Stimulated activated CD4-positive, alpha-beta T cell treated with anti-CD3 and anti-CD28 coated beads, Interleukin-15, amount 100 ng/mL, for 1 hour (primary cell): ENCODE measurements at places on chromosomes 7 and 10.

DNA sequence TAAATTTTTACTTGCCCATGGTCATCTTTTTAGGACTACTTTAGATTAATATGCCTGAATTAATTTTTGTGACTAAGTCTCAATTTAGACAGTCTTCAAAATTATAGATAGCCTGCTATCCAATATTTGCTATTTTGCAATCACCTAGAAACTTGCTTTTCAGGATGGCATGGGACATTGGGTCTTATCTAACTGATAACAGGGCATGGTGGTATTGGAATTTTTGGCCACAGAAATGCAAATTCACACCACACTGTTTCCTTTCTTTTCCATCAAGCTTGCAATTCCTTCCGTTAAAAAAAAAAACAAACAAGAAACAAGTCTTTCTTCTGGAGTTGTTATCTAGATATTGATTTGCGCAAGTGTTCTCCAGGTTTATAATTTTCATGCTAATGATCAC, 8.8 kb downstream of the ARL5B start:
- no peak for DNase-seq

DNA sequence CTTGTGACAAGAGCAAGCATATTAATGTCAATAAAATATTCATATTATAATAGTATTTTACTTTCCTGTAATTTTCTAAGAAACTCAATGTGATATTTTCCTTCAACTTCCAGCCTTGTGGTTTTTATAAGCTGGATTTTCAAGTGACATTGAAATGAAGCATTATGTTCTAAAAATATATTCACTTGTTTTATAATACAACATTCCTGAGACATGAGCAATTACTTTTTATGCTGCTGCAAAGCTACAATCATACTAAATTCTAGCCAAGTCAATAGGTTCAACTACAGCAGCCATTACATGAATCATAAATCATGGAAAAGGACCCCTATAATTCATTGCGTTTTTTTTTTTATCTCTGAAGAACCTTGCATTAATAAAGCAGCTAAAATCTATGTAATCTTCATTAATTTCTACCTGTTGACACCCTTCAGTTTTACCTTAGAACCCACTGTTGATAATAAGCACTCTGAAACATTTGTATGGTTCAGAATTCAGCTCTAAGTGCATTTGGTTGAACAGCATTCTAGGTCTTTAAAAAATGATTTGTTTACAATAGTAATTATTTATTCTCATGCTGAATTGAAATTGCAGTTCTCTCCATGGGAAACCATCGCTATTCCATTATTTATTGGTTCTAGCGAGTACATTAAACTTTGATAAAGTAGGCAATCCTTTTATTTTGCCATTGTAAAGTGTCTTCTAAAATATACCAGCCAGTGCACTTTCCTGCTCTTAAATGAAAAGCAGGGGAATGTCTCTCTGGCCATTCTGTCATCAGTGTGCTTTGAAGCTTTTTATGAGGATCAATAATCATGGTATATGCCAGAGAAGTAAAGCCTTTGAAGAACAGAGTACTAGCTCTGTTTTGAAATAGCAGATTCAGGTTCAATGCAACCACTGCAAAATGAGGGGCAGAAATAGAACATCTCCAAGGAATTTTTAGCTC, 132.6 kb downstream of the GNAT3 start:
- DNase-seq: no peak

GRCh38 chr10:57952741-57953140, 315.0 kb downstream of the IPMK start:
- no peak for DNase-seq

GRCh38 chr7:133575726-133576440, 323.0 kb downstream of the EXOC4 start:
- no peak for DNase-seq

- DNase-seq: no peak
These were observed 83.8 kb downstream of the PDGFA start for GRCh38 chr7:435630-436366.

GRCh38 chr7:44673771-44674170, 67.3 kb downstream of the OGDH start:
- no peak for DNase-seq

GRCh38 chr7:25167262-25167843, 42.3 kb upstream of the CYCS start:
- DNase-seq: no peak

GRCh38 chr10:93143281-93143680, 69.6 kb downstream of the CYP26A1 start:
- DNase-seq: no peak

- DNase-seq: no peak
These were observed 14.0 kb downstream of the TMEM130 start for GRCh38 chr7:98855610-98856422.

DNA sequence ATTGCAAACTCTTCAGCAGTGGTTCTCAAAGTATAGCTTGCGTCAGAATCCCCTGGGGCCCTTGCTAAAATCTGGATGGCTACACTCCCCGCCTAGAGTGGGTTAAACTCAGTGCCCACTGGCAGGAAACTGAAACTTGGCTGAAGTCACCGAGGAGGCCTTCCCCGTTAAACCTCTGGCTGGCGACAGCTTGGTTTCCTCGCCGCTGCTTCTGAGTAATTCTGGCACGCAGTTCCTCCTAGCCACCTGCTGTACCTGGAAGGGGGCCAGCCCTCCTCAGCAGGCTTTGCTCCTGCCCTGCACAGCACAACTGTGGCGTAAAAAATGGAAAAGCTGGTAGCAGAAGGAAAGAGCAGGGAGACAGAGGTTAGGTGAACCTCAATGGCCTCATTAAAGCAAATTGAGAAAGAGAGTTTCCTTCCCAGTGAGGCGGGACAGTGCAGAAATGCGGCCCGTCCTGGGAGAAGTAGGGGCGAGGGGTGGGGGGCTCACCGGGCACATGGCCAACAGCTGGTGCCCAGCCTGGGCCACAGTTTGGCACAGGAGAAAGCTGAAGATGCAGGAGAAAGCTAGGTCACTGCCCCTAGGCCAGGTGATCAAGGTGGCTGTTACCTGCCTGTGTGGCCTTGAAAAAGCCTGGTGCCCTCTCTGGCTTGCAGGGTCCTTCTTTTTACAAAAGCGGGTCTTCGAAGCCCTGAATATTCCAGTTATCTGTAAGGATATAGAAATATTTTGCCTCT, 46.6 kb downstream of the ALOX5 start:
- DNase-seq: peak; percentile 47

DNA sequence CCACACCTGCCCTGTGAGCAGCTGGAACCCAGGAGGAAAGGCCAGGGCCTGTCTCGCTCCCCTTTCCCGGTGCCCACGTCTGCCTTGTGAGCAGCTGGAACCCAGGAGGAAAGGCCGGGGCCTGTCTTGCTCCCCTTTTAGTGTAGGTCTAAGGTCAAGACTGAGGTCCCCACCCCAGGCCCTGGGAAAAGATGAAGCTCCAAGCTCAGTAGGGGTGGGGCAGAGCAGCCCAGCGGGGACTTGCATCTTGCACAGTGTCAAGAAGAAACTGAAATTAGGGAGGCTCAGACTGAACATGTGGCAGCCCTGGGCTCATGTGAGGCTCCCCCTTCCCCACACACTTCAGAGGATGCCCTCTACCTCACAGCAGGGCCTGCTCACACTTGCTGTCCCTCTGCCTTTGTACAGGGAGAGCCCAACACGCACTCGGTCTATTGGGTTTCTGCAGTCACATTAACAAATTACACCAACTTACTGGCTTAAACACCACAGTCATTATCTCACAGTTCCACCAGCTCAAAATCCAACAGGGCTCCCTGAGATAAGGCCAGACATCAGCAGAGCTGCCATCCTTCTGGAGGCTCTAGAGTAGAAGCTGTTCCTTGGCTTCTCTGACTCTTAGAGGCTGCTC, 12.4 kb downstream of the POLL start:
- DNase-seq: no peak

DNA sequence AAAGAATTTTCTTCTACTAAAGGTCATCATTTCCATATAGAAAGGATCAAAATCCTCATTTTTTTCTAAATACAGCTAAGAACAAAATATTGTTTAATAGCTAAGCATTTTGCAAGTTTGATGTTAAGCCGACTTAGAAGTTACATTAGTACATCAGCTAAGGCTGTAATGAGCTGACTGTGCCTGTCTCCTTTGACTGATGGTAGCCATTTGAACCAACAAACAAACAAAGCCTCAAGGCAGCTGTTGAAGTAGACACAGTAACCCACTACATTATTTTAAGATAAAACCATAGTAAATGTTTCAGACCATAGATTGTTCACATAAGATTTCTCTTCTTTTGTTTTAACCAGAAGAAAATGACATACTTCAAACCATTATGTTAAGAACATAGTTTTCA, 210.9 kb upstream of the VSTM2A start:
- DNase-seq: no peak

GRCh38 chr10:121788115-121788514, 139.7 kb downstream of the ATE1 start:
- DNase-seq: no peak

GRCh38 chr10:122140461-122140902, 130.6 kb upstream of the BTBD16 start:
- no peak for DNase-seq

- no peak for DNase-seq
These were observed 1246.7 kb downstream of the GATA3 start for GRCh38 chr10:9301148-9301547.

- no peak for DNase-seq
These were observed 857.3 kb upstream of the ZWINT start for GRCh38 chr10:57218382-57218781.

- DNase-seq: no peak
These were observed 537.9 kb downstream of the PLXDC2 start for GRCh38 chr10:20354166-20354565.

DNA sequence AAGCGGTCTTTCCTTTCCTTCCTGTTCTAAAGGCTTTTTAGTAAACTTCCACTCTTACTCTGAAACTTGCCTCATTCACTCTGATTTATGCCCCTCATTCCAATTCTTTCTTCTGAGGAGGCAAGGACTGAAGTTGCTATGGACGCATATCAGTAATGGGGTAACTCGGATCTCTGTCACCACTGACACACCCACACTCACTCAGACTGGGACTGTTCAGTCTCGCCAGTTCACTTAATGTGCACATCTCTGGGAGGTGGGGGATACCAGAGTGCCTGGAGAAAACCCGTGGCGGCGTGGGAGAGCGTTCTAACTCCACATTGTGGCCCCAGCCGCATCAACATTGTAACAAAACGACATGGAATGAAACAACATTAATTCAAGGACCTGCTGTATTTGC, 1139.3 kb upstream of the CELF2 start:
- DNase-seq: no peak

- DNase-seq: no peak
These were observed 62.5 kb downstream of the DAGLB start for GRCh38 chr7:6385110-6385781.

DNA sequence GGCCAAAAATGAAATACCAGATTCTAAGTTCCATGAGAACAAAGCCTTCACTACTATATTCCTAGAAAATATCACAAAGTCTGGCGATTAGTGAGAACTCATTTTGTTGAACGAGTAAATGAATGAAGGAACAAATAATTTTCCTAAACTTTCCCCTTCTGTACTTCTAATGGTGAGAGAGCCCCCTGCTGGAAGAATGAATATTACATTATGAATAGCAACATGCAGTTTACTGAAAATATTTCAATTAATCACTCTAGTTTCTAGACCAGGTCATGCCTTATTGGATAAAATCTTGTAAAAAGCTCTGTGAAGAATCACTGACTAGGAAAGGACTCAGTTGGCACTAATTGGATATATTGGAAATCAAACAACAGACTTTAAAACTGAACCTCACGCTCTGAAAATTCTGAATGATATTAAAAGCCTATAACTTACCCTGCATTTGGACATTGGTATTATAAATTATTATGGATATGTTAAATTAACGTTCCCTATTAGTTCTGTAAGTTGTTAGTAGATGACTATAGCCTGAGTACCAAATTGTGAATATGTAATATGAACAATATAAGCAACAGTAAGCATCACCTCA, 32.4 kb upstream of the MTPN start:
- no peak for DNase-seq

DNA sequence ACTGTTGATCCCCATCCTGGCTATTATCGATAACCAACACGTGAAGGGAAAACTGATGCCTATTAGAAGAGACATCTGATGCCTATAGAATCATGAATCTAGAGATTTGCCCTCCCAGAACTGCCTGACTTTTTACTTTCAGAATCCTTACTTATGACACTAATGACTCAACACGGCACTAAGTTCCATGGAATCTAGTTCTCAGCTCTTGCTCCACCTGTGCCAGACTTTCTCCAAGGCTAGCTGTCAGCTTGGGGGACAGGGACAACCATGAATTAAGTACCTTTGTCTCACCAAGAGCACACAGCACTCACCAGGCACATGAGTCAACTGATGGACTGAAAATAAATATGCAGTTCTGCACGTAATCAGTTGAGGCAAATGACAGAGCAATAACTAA, 184.2 kb downstream of the FRMD4A start:
- no peak for DNase-seq

GRCh38 chr10:78188446-78188845, 154.8 kb downstream of the RPS24 start:
- DNase-seq: no peak

DNA sequence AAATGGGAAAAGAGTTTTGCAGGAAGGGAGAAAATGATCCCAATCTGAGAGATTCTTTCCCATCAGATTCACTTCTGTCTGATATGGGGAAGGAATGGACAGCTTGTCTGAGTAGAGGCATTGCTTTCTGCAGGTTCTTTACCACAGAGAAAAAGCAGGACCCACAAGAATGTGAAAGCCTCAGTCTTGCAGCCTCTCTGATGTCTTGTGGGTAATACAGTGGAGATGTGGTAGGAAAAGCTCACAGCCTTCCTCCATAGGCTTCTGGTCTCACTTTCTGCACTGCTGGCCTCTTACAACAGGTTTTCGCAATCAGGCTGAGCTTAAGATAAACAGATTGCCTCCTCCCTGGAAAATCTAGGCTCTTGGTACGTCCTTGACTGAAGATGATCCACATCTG, 551 bp downstream of the IFIT1 start:
- DNase-seq: no peak

GRCh38 chr7:108211382-108212201, 81.4 kb upstream of the LAMB4 start:
- no peak for DNase-seq

DNA sequence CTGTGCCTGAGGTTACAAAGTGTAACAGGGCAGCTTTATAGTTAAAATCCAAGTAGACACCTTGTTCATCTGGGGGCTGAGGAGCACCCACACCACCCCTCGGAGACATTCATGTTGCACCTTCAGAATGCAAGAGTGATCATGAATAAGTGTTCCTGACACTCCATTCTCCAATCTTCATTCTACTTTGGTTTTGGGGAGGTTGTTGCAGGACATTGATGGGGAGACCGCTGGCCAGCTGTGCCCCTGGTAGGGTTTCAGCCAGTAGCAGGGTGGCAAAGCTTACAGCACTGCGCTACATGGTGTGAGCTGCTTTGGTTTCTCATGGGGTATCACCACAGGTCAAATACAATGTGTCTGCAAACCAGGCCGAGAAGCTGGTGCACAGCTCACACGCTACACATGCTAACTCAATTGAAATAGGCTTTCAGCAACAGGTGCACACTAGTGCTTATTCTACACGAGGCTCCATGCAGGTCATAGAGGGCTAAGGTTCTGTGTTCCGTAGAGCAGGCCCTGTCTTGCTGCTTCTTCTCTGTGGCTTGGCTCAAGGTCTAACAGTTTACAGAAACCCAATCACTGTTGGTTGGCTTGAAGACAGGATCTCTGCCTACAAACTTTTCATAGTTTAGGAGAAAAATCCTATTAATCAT, 317.4 kb upstream of the ZNF32 start:
- DNase-seq: no peak

- DNase-seq: no peak
These were observed 598 bp downstream of the JAZF1 start for GRCh38 chr7:28180031-28180363.

GRCh38 chr7:151495360-151495759, 24.3 kb downstream of the RHEB start:
- no peak for DNase-seq

- DNase-seq: no peak
These were observed 171.5 kb upstream of the SH2B2 start for GRCh38 chr7:102115181-102115580.
